ENCODE measurements at places on chromosomes 7 and 10.

- no peak for DNase-seq
Measured at GRCh38 chr7:142603870-142604448, 145.3 kb upstream of the PRSS1 start.

GRCh38 chr7:17357952-17358351 lies 59.5 kb downstream of the AHR start:
- DNase-seq, result no peak

GRCh38 chr7:98737176-98737575 lies 120.1 kb downstream of the NPTX2 start:
- no peak for DNase-seq

DNA sequence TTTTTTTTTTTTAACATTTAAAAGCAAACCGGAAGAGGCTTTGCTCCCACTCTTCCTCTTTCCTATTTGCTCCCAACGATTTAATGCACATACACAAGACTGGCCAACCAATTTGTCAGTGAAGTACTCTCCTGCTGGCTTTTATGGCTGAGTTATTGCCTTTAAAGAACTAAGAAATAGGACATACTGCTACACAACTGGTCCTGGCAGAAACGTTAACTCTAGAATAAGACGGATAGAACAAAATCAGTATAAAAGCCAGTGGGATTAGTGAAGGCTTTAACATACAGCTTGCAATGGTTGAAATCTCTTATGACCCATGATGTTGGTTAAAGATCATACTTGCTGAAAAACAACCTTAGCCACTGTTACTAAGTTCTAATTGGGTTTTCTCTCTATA lies 47.2 kb downstream of the PDE1C start:
- DNase-seq, result no peak

GRCh38 chr10:32972460-32972859 lies 14.4 kb upstream of the ITGB1 start:
- no peak for DNase-seq

- DNase-seq, result no peak
Measured at GRCh38 chr7:15829691-15830090, 143.2 kb upstream of the MEOX2 start.

GRCh38 chr7:107972941-107973376 lies 30.0 kb downstream of the LAMB1 start:
- no peak for DNase-seq

DNA sequence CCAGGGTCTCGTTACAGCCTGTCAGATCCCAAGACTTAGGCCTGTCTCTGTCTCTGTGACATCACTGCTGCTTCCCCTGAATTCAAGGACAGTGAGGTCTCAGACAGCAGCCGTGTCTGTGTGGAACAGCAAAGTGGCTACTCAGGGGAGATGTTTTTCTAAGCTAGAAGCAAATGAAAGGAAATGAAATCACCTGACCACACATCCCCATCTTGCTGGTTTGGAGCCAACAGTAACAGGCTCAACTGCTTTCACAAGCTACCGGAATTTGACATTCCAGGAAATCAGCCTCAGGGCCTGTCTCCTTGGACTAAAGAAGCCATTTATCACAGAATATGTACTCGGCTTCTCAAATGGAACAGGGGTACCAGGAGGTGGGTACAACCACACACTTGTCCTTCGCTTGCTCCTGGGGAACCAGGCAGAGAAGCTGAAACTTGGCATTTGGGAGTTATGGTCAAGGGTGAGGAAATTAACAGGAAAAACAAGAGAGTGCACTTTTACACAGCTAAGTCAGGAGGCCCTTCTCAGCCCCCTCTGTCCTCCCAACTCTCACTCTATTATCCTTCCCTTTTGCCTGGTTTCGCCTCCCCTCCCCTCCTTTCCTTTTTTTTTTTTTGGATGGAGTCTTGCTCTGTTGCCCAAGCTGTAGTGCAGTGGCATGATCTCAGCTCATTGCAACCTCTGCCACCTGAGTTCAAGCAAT lies 73.2 kb downstream of the SPDYE5 start:
- DNase-seq, result no peak

All from chondrocyte (in vitro differentiated cells).